ENCODE measurements at places on chromosomes 4 and X.

DNA sequence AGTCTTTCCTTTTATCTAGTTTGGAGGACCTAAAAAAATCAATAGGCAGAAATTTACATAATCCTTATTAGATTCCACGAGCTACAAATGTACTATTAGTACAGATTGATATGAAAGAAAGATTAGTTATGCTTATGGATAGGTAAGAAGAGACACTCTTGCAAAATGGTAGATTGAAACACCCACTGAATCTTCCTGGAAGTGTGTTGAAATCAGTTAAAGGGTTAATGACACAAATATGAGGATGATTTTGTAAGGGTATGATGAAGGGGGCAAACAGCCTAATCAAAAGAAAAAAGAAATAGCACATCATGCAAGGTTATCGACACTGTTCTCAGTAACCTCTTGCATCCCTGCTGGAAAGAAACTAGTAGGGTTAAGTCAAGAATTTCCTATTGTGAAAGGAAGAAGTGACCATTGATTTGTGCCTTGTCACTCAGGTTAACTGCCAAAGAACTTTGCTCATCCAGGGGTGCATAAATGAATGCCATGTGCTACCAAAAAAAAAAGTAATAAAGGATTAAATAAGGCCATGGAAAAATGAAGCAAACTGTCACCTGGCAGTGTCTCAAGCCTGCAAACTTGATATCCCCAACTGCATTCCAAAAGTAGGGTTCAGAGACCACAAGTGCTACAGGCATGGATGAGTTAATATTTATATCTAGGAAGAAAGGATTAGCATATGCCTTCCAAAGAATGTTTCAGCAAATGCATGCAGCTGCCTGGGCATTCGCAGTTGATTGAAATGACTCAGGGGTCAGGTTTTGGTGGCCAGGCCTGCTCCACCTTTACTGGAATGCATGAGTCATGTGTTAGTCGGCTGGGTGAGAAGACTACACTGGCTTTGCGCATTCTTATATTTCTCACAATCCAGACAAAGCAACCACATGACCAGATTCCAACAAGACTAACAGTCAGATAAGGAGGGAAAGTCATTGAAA lies 78.3 kb upstream of the ATXN3L start:
- no peak for DNase-seq

DNA sequence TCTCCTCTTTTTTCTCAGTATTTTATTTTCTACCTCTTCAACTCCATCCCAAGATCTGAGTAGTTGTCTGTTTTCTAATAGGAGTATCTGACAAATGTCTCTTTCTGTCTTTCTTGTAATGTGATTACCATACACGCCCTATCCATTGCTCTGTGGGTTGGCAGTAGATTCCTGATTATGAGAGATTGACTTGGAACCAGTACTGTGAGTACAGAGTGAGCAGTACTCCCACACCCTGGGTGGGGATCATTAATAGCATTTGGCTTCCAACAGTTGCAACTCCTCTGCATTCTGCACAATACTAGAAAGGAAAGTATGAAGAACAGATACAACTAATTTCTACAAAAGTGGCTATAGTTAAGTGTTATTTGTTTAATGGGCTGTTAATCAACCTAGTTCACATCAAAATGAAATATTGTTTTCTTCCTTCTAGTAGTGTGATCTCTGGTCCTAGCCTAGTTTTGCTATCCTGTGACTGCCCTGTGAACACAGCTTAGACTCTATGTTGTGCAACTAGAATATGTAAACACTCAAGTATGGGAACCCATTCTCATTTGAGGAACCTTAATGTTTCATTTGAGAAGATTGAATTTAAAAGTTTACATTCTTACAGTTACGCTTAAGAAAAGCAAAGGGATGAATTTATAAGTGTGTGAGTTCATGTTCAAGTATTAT lies 112.9 kb downstream of the PTPN13 start:
- no peak for DNase-seq

- no peak for DNase-seq
These were observed 10.3 kb downstream of the AFAP1 start for GRCh38 chr4:7929118-7929951.

GRCh38 chr4:161160718-161161117 lies 1003.1 kb downstream of the FSTL5 start:
- no peak for DNase-seq

DNA sequence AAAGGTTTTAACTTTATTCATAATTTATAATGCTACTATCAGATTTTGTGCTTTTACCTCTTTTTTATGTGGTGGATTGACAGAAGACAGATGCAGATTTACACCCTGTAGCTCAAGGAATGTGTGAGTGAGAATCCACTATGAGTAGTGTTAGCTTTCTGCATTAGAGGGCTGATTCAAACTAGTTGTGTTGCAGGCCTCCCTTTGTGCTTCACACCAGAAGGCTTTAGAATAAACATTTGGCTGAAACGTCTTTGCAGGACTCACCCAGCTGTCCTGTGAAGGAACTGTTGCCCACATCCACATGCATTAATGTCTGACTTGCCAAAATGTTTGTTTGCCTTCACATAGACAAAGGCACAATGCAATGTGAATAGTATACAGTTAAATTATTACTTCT lies 127.0 kb downstream of the PCDH7 start:
- no peak for DNase-seq

GRCh38 chr4:101039367-101039766 lies 308.0 kb downstream of the PPP3CA start:
- no peak for DNase-seq

DNA sequence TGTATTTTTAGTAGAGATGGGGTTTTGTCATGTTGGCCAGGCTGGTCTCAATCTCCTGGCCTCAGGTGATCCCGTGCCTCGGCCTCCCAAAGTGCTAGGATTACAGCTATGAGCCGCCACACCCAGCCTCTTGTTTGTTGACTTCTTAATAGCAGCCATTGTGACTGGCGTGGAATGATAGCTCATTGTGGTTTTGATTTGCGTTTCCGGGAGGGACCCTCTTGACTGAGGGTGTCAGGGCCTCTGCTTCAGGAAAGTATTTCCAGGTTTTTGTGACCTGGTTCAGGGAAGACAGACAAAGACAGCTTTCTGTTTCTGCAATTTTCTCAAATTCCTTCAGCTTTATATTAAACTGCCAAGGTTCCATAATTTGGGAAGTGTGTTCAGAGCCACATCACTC lies 15.1 kb downstream of the CSF2RA start:
- DNase-seq, result no peak

- no peak for DNase-seq
These were observed 37.9 kb upstream of the CYP2U1 start for GRCh38 chr4:107893171-107894137.

- no peak for DNase-seq
These were observed 539.8 kb upstream of the ARX start for GRCh38 chrX:25555521-25555920.

- no peak for DNase-seq
These were observed 75.0 kb upstream of the GNPDA2 start for GRCh38 chr4:44801384-44801783.

- DNase-seq, result no peak
These were observed 253.5 kb upstream of the GATB start for GRCh38 chr4:152014280-152014679.

DNA sequence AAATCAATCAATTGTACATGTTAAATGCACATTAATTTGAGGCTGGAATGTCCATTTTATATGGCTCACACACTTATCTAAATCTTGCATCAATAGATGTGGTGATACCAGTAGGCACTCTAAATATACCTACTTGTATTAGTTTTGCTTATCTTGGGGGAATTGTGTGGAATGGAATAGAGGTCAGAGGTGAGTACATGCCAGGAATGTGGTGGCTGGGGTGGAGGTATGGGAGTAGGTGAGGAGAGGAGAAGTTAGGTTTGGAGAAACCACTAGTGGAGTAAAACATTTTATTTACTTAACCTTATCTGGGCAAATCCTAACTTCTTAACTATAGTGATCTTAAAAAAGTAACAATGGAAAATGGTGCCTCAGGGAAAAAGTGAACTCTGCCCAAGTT lies 163.1 kb downstream of the ATG4A start:
- no peak for DNase-seq

- no peak for DNase-seq
These were observed 495.1 kb upstream of the FAT1 start for GRCh38 chr4:187218705-187219245.

- DNase-seq, result no peak
These were observed 53.1 kb upstream of the C4orf50 start for GRCh38 chr4:6071191-6071958.

DNA sequence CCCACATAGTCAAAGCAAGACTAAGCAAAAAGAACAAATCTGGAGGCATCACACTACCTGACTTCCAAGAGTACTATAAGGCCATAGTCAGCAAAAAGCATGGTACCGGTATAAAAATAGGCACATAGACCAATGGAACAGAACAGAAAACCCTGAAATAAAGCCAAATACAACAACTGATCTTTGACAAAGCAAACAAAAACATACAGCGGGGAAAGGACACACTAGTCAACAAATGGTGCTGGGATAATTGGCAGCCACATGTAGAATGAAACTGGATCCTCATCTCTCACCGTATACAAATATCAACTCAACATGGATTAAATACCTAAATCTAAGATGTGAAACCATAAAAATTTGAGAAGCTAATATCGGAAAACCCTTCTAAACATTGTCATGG lies 819.3 kb upstream of the FRG1 start:
- DNase-seq, result no peak

GRCh38 chr4:2341261-2341841 lies 77.1 kb downstream of the ZFYVE28 start:
- DNase-seq, result no peak

GRCh38 chr4:140186082-140186438 lies 32.1 kb upstream of the MAML3 start:
- no peak for DNase-seq

GRCh38 chrX:124325732-124326131 lies 6.7 kb upstream of the TEX13D start:
- DNase-seq, result no peak

- DNase-seq, result no peak
These were observed 36.0 kb upstream of the ARSJ start for GRCh38 chr4:114015444-114015899.

GRCh38 chr4:40377512-40378365 lies 42.6 kb downstream of the CHRNA9 start:
- no peak for DNase-seq

- DNase-seq, result no peak
These were observed 355 bp downstream of the GRID2 start for GRCh38 chr4:92304121-92304520.

DNA sequence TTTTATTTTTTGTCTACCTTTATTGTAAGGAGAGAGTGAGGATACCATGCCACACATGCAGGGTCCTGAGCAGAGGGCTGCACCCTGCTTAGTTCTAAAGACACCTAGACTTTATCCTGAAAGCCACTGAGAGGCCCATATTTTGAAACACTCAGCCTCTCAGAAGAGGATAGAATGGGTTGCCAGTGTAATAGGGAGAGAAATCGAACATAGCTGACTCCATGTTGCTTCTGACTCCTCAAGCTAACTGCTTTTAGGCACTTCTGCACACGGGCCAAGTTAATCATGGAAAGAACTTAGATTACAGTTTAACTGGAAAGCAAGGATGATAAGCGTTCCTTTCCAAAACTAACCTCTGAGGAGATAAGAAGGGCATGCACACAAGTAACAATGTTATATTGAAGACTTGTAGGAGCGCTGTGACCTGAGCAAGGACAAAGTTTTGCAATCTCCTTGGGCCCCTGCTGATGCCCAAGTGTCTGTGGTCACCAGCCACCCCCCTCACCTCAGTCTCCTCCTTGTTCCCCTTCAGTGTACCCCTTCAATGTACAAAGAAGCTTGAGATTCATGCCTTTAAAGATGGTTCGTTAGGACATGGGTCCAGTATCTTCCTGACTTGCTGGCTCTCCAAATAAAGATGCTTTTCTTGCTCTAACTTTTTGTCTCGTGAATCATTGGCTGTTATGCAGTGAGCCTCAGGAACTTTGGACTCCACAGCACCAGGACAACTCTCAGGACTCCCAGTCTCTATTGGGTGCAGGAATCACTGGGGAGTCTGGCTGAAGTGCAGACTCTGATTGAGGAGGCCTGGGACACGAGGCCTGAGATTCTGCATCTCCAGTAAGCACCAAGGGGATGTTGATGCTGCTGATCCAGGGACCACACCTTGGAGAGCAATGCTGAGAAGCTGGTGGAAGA lies 25.4 kb upstream of the CD99 start:
- no peak for DNase-seq

- no peak for DNase-seq
These were observed 25.6 kb downstream of the ZRSR2 start for GRCh38 chrX:15815779-15816437.

DNA sequence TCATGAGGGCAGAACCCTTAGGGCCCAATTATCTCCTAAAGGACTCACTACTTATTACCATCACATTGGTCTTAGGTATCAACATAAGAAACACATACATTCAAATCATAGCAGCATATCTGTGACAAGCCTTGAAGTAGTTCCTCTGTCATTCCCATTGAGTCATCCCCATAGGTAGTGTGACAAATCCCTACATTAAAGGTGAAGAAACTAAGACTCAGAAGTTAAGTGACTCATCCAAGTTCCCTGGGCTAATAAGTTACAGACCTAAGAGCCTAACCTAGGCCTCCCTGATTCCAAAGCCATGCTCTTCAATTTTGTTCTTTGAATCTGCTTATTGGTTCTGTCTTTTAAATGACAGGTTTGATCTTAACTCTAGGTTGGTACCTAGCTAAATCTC lies 58.2 kb downstream of the CD38 start:
- DNase-seq, result no peak

- no peak for DNase-seq
These were observed 683.6 kb upstream of the CPEB2 start for GRCh38 chr4:14318671-14319070.

GRCh38 chrX:1534301-1535168 lies 2.5 kb downstream of the P2RY8 start:
- DNase-seq, result no peak

GRCh38 chr4:71497078-71497477 lies 158.3 kb downstream of the SLC4A4 start:
- no peak for DNase-seq

DNA sequence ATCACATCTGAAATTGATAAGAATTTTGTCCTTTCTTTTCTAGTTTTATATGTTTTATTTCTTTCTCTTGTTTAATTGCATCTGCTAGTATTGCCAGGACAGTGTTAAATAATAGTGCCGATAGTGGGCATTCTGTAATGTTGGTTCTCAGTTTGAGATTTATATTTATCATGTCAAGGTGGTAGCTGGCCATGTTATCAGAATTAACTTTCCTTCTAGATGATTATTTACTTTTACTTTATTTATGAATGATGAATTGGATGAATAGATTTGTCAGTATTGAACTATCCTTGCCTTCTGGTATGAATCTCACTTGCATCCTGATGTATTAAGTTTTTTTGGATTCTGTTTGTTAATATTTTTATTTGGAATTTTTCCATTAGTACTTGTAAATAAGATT lies 42.7 kb downstream of the METAP1 start:
- no peak for DNase-seq

DNA sequence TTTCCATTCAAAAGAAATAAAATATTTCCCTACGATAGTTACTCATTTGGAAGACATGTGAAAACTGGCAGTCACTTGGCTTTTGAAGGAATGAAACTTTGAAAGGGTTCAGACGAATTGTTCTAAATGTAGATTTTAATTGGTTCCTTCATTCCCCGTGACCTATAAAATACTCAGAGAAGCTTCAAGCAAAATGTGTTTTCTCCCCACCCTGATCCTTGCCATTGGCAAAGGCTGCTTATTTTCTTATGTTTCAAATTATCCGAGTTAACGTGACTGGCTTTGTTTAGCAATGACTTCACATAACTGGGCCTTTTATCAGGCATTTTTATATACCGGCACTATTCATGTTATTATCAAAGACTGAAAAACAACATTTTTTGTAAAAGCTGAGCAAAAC lies 204.1 kb upstream of the NEIL3 start:
- DNase-seq, result no peak
